ENCODE measurements at places on chromosomes 6 and 20. TPM values are rescaled to one million over a fixed set of nuclear protein-coding genes. Genes with fewer than 3 reads are reported as not detected.

DNA sequence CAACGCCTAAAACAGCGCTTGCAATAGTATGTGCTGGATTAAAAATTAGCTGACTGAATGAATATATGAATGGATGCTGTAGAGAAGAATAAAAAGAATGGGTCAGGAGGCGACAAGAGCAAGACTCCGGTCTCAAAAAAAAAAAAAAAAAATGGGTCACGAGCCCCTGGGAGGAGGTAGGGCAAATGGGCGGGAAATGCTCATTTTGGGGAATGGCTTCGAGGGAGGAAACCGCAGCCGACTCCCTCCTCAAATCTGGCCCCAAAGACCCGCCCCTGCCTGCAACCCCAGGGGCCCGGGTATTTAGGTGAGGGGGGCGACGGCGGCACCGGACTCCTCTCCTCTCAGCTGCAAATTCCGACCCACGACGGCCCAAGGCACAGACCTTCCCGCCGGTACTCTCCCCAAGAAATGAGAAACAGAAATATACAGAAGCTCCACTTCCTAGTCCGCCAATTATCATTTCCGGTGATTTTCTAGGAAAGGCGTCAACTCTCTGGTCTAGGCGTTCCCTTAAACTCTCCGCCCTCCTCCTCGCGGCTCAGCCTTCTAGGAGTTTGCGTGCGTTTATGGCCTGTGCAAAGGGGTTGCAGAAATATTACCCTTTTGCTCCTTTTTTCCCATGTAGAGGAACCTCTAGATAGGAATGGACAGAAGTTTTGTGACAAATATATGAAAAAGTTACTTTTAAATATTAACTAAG, at the start of gene ZNF311:
Gene ZNF311 (minus strand): TSS at position 133 of the 703 bp plus-strand sequence. CDS start 1,361 bp downstream, outside the sequence.
- H3K36me3 ChIP-seq = no peaks in the 10 kb centered on the region
- peak within 1 kb of the TSS; percentile 55 for H3K4me3 ChIP-seq
- no peak for DNase-seq

AGPAT1 gene
- polyA plus RNA-seq = 11.8 TPM

MAP1LC3A gene
- polyA plus RNA-seq = 4.8 TPM

PFDN4 gene
- 74.8 TPM for polyA plus RNA-seq

- no peak overlapping the region for H3K27ac ChIP-seq
- no peaks in the 10 kb centered on the region for H3K27me3 ChIP-seq
- no peaks in the 10 kb centered on the region for H3K36me3 ChIP-seq
- DNase-seq = no peak
These were observed 763.9 kb downstream of the DOK5 start for GRCh38 chr20:55239269-55239668.

PTCHD4 gene
- polyA plus RNA-seq = not detected

TRIM15 gene
- polyA plus RNA-seq = not detected
